A172 (cell line): ENCODE measurements at places on chromosomes 4 and X.

DNA sequence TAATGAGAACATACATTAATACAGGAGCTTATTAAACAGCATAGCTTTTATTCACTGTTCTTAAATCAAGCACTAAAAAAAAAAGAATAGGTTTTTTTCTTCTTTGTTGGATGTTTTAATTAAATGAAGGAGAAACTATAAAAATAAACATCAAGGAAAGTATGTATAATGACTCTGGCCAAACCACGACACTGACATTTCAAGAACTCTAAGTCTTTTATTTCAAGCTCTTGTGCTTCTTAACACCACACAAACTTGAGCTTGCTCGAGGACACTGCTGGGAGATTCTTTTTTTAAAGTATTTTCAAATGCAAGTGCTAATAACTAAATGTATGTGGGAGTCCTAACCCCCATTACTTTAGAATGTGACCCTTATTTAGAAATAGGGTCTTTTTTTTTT is 204.9 kb upstream of the PPARGC1A start:
- DNase-seq = no peak

GRCh38 chr4:95059663-95060062 is 301.9 kb downstream of the BMPR1B start:
- DNase-seq = no peak

GRCh38 chrX:118315529-118315928 is 30.4 kb upstream of the WDR44 start:
- no peak for DNase-seq

DNA sequence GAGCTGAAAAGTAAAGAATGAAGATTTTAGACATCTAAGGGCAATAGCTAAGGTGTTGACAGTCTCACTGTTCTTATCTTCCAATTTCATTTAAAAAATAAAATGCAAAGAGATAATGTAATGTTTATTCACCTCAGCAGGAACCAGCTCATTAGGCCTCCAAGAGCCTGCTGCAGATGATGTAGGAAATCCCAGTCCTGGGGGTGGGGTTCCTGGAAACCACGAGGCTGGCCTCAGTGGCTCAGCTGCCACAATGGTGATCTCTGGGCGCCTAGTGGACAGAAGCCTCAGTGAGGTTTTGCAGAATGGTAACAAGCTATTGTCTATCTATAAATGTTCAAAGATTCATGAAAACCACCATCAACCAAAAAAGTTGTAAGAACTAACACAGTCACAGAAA is 77.3 kb downstream of the RPS3A start:
- no peak for DNase-seq
